ENCODE measurements at places on chromosomes 1 and 21. TPM values are rescaled to one million over a fixed set of nuclear protein-coding genes. Genes with fewer than 3 reads are reported as not detected.

Gene XPR1
- 25.4 TPM for total RNA-seq

Gene S100A1
- 2.0 TPM for total RNA-seq

Gene NBPF9
- 23.8 TPM for total RNA-seq

Gene GPR25
- not detected for total RNA-seq

Gene SLC6A17
- total RNA-seq: 0.75 TPM

Gene LRRIQ3
- 1.9 TPM for total RNA-seq

Gene HIVEP3
- 5.8 TPM for total RNA-seq

Gene ZNF683
- not detected for total RNA-seq

Gene FAM72D
- total RNA-seq: 1.5 TPM

Gene CELA3B
- not detected for total RNA-seq

Gene ACTL8
- total RNA-seq: 0.17 TPM

Gene TNFRSF14
- total RNA-seq: 16.8 TPM

Gene PRAMEF33
- not detected for total RNA-seq

Gene PPIE
- total RNA-seq: 60.0 TPM

Gene FAM3B
- total RNA-seq: 6.1 TPM

Gene AJAP1
- 0.67 TPM for total RNA-seq

Gene CLCA2
- not detected for total RNA-seq

Gene CDA
- total RNA-seq: 3.1 TPM

Gene ERICH3
- not detected for total RNA-seq

Gene OR2T2
- total RNA-seq: not detected

Gene PPM1J
- 2.1 TPM for total RNA-seq

Gene KIF26B
- 19.6 TPM for total RNA-seq

Gene F3
- total RNA-seq: 152 TPM

Gene LHX8
- not detected for total RNA-seq

Gene KCND3
- under 0.01 TPM for total RNA-seq

Gene GRIK1
- not detected for total RNA-seq

Gene S100A14
- 4.2 TPM for total RNA-seq

Gene CSF3R
- total RNA-seq: not detected

Gene SMCP
- not detected for total RNA-seq

Gene ZP4
- total RNA-seq: 0.07 TPM

Gene HSF2BP
- total RNA-seq: 3.5 TPM

Gene USP21
- total RNA-seq: 12.6 TPM

Gene NOS1AP
- total RNA-seq: 0.79 TPM

Gene LUZP1
- total RNA-seq: 32.4 TPM

Gene LMOD1
- total RNA-seq: under 0.01 TPM

Gene KLF17
- total RNA-seq: not detected

Gene SLAMF8
- 0.14 TPM for total RNA-seq

Gene RGS13
- not detected for total RNA-seq

Gene RAB25
- 46.0 TPM for total RNA-seq

Gene C1QB
- total RNA-seq: 4.6 TPM

Gene ADCY10
- not detected for total RNA-seq

Gene ANKRD65
- total RNA-seq: 1.4 TPM

Gene CD1B
- total RNA-seq: not detected

Gene ECM1
- 6.0 TPM for total RNA-seq

Gene RGS7
- total RNA-seq: 0.34 TPM

Gene LRRC39
- 0.08 TPM for total RNA-seq

Gene LCE1E
- not detected for total RNA-seq

Gene ZNF436
- total RNA-seq: 11.7 TPM

Gene RSPH1
- total RNA-seq: 0.29 TPM

Gene CHAF1B
- 3.6 TPM for total RNA-seq

Gene OR2L3
- not detected for total RNA-seq

Gene CSDE1
- 1,426 TPM for total RNA-seq

Gene GJA9
- total RNA-seq: not detected

Gene PLEKHN1
- total RNA-seq: 13.2 TPM

Gene RGS8
- total RNA-seq: not detected

Gene FAM72B
- total RNA-seq: 0.82 TPM

Measured in kidney epithelial cell (primary cell).